ENCODE measurements at places on chromosomes 3 and 15. TPM values are rescaled to one million over a fixed set of nuclear protein-coding genes. Genes with fewer than 3 reads are reported as not detected.

C2CD4A gene
- 0.36 TPM for total RNA-seq

MUC20 gene
- 4.5 TPM for total RNA-seq

- DNase-seq = no peak
Measured at GRCh38 chr3:186845756-186846155, 3.2 kb downstream of the ADIPOQ start.

- no peak for DNase-seq
Measured at GRCh38 chr3:147380387-147380951, 25.9 kb downstream of the ZIC4 start.

ITIH1 gene
- total RNA-seq = not detected
